RCC 7860 (cell line): ENCODE measurements at places on chromosomes 12 and 14.

DNA sequence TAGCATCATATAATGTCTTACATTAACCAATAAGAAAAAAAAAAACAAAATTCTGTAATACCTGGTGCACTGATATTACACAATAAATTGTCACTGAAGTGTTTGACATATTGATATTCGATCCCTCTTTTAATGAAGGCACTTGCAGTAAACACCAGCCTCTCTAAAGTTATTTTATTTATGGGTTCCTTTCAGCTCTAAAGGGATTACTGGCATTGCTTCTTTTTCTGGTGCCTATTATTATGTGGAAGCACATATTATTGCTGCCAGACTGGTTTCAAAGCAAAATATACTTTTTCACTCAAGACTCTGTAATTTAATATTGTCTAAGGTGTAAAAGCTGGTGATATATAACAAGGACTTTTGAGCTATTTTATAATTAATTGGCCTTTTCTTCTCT, 1090.5 kb downstream of the TRHDE start:
- no peak for DNase-seq

DNA sequence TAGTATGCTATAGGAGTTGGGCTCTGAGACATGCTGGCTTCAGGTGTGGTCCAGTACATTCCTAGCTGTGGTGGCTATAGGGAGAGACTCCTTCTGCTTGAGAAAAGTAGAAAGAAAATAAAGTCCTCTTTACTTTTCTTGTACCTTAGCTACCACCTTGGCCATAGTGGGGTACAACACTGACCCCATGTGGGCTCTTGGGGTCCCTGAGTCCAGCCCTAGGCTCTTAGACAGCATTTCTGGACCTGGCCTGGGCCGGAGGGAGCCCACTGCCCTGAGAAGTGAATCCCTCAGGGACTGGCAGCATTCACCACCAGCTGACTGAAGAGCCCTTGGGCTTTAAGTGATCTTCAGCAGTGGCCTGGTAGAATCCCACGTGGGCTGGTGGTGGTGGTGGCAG, 143.1 kb downstream of the SYT10 start:
- DNase-seq = no peak

GRCh38 chr14:70873627-70874026, 33.6 kb upstream of the PCNX1 start:
- DNase-seq = no peak

DNA sequence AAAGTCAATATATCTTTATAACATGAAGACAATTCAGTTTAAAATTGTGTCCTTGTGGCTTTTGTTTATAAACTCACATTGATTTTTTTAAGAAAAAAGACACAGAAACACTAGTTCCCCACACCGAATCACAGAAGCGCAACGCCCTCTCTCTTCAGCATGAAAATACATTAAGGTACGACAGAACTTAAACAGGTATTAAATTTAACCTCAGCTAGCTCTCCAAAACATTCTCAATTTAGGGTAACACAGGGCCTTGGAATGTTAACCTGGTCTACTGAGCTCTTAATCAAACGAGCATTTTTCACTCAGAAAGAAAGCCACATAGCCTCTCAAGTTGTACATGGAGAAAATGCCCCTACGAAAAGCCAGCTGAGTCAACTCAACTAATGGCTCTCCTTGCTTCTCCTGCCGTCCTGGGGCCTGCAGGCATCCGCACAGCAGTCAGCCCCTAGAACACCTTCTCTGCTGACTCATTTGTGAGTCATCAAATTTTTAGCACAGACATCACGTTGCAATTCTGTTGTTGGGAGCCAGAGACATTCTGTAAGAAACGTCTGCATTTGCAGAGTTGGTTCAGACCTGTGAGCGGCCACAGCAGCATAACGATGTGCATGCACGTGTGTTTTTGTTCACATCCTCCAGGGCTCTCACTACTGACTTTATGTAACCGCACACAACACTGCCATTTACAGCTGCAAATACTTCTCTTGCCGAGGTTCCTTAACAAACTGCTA, 141.6 kb downstream of the ITPR2 start:
- peak; percentile 98 for DNase-seq

- no peak for DNase-seq
Measured at GRCh38 chr14:51317373-51317772, 77.3 kb downstream of the TMX1 start.

- no peak for DNase-seq
Measured at GRCh38 chr12:57983146-57983857, 41.9 kb downstream of the ATP23 start.

GRCh38 chr14:68968051-68968450, 11.1 kb downstream of the ACTN1 start:
- no peak for DNase-seq

DNA sequence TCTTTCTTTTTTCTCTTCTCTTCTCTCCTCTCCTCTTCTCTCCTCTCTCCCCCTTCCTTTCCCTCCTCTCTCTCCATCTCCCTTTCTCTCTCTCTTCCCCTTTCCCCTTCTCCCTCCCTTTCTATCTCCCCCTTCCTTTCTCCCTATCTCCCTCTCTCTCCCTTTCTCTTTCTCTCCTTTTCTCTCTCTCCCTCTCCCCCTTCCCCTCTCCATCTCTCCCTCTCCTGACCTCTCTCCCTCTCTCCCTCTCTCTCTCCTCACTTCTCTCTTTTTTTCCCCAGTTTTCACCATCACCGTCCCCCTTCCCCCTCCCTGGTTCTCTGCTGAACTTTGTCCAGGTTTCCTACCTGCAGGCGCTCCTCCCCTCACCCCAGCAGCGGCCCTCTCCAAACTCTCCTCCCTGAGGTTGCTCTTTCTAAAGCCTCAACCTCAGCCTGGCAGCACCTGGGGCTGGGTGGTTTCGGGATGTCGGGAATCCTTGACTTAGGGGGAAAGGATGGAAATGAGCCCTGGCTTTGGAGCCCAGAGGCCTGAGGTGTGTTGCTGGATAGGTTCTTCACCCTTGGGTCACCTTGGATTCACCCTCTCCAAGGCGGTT, 14.7 kb upstream of the TBX3 start:
- DNase-seq = no peak

DNA sequence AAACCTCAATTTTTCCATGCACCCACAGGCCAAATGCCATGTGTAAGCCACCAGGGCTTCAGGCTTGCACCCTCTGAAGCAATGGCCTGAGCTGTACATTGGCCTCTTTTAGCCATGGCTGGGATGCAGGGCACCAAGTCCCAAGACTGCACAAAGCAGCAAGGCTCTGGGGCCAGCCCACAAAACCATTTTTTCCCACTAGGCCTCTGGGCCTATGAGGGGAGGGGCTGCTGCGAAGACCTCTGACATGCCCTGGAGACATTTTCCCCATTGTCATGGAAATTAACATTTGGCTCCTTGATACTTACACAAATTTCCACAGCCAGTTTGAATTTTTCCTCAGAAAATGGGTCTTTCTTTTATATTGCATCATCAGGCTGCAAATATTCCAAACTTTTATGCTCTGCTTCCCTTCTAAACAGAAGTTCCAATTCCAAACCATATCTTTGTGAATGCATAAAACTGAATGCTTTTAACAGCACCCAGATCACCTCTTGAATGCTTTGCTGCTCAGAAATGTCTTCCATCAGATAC, 14.3 kb upstream of the OSBPL8 start:
- no peak for DNase-seq

GRCh38 chr14:58760121-58760520, 122.4 kb downstream of the DACT1 start:
- DNase-seq = no peak

GRCh38 chr14:104393898-104394381, 185.6 kb upstream of the C14orf180 start:
- no peak for DNase-seq

GRCh38 chr14:92121207-92121669, 268 bp downstream of the NDUFB1 start:
- no peak for DNase-seq

DNA sequence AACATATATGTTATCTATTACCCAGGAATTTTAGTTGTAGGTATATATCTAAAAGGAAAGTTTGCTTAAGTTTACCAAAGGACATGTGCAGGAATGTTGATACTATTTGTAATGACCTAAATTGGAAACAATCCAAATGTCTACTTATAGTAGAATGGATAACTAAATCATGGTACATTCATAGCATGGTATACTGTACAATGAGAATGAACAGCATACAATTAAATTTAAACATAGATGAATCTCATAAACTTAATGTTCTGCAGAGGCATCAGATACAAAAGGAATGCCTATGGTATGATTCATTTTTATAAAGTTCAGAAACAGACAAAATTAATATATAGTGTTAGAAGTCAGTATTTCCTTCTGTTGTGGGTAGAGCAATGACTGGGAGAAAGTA, 135.4 kb downstream of the GPHN start:
- DNase-seq = no peak

- no peak for DNase-seq
Measured at GRCh38 chr12:75658286-75658685, 146.9 kb upstream of the KRR1 start.

GRCh38 chr12:47318963-47319362, 239.2 kb upstream of the AMIGO2 start:
- no peak for DNase-seq

- no peak for DNase-seq
Measured at GRCh38 chr14:24958271-24958670, 91.7 kb downstream of the STXBP6 start.

DNA sequence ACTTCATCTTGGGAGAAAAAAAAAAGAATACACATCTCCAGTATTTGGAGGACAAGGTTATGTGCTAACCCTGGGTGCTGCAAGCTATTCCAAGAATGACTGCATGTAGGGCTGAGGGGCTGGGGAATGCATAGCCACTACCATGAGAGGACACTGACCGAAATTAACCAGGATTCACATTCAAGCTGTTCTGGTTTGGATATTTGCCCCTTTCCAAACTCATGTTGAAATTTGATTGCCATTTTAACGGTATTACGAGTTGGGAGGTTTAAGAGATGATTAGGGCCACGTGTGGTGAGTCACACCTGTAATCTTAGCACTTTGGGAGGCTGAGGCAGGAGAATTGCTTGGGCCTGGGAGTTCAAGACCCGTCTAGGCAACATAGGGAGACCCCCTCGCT, 18.5 kb upstream of the MARK3 start:
- no peak for DNase-seq

- DNase-seq = no peak
Measured at GRCh38 chr14:89283327-89284060, 133.5 kb downstream of the FOXN3 start.

DNA sequence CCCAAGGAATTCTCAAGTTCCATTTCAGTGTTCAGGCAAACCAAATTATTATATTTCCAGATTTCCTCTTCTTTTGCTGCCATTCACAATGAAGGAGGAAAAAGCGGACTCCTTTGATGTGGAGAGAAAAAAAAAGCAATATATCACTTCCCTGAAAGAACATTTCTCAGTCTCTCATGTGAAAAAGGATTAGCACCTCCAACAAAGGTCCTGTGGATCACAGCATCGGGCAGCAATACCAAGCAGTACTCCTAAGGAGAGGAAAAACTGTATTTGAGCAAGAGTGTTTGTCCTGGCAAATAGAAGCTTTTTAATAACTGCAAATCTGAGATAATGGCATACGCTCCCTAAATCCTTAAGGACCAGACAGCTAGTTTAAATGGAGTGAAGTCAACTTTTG, 93.9 kb upstream of the RFX4 start:
- no peak for DNase-seq
